Spleen (tissue), 13 donors: ENCODE measurements at places on chromosomes 5 and 9. TPM values are rescaled to one million over a fixed set of nuclear protein-coding genes. Genes with fewer than 3 reads are reported as not detected.

DNA sequence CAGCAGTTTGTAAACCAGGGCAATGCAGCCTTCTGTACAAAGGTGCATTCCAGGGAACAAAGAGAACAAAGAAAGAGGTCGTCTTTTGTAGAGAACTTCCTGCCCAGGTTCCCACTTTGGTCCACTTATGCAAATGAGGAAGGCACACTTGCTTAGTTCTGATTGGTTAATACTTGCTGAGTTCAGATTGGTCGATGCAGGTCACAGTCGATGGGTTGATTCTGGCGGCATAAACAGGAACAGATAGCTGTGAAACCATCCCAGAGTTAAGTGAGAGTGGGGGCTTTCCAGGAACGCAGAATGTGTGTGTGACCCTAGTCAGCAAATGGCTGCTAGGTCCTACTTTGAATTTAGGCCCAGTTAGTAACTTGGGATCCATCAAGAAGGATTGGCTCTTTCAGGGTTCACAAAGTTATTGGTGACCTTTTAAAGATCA, 1.8 kb upstream of the ADAMTS13 start:
- no peak for DNase-seq

The TRAF1 gene
- 26.1 TPM for total RNA-seq

- DNase-seq = no peak
Observed at GRCh38 chr5:105413406-105413990, 1850.9 kb upstream of the NUDT12 start.

GRCh38 chr9:18739641-18740318, 265.8 kb downstream of the ADAMTSL1 start:
- no peak for DNase-seq

- DNase-seq = no peak
Observed at GRCh38 chr5:167049043-167049663, 1242.3 kb upstream of the WWC1 start.

The ZNF608 gene
- 10.6 TPM for total RNA-seq

- DNase-seq = no peak
Observed at GRCh38 chr5:14184725-14185124, 41.6 kb downstream of the TRIO start.

DNA sequence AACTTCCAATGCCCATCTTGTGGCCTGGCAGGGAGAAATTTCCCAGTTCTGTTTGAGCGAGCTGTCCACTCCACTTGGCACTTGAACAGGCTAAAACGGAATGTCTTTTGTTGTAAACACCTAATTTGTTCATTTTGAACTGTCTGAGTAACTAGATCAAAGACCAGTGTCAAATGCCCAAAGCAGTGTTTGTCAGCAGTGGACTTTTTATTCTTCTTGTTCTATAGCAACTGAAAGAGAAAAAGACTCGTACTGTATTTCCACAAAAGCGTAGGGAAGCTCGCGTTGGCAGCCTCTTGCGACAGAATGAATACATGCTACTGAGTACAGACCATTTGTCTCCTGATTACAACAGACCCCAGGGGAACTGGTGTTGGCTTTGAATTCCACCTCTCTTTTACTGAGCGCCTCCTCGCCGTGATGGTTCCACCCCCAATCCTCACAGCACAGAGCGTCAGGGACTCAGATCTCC, 601.8 kb upstream of the ZNF608 start:
- no peak for DNase-seq

The IL5 gene
- not detected for total RNA-seq

DNA sequence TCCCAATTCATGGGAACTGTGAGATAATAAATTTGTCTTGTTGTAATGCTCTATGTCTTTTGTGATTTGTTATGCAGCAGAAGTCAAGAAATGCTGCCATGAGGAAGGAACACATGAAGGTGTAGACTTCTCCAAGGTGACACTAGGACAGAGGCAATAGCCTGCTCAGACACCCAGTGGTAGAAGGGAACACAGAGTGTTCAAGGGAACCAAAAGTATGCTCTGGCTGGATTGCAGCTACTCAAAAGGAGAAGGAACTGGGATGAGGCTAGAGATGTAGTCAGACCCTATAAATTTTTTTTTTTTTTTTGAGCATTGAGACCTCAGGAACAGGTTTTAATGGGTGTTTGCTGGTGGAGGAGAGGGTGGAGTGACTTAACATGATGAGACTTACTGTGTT, 232.5 kb downstream of the PARP8 start:
- no peak for DNase-seq

- DNase-seq = no peak
Observed at GRCh38 chr5:133902511-133903118, 65.8 kb downstream of the C5orf15 start.

DNA sequence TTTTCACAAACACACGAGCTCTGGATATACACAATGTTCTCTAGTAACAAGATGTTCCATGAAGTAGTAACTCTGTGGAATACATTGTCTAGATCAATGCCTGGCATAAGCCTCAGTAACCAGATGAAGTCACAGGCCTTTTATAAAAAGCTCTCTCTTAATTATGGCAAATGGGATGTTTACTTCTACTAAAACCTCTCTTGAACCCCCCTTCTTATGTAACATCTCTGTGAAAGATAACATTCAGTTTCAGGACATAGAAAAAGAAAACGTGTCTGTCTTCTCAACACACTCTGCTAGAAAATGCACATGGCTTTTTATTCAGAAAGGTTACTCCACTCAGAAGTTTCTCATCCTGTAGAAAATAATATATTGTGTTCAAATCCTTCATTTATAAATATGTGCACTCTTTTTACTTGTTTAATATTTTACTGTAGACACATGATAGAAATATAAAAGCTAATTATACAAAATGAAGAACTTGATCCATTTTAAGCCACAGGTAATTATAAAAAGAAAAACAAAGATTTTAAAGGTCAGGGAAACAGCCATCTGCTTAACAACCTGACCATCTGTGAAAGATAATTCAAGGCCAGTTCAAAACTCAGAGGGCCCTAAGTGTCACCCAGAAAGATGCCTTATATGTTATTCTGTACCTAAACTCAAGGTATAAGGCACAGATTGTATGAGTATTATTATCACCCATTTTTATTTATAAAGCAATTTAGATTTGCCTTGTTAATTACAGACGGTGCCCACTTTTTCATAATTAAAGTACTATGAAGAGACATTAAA, 812.0 kb downstream of the CDH18 start:
- no peak for DNase-seq

The SHOC1 gene
- total RNA-seq = 0.07 TPM

The KCTD16 gene
- total RNA-seq = 0.24 TPM

DNA sequence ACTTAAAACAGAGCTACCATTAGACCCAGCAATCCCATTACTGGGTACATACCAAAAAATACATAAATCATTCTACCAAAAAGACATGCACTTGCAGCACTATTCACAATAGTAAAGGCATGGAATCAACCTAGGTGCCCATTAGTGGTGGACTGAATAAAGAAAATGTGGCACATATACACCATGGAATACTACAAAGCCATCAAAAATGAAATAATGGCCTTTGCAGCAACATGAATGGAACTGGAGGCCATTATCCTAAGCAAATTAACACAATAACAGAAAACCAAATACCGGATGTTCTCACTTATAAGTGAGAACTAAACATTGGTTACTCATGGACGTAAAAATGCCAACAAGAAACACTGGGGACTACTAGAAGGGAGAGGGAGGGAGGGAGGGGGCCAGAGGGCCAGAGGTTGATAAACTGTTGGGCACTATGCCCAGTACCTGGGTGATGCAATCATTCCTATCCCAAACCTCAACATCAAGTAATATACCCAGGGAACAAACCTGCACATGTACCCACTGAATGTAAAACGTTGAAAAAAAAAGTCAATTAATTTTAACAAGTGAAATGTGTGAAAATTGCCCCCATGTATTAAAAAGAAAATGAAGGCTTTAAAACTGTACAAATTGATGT, 24.5 kb upstream of the GPR150 start:
- no peak for DNase-seq

The RABEPK gene
- total RNA-seq = 14.0 TPM

DNA sequence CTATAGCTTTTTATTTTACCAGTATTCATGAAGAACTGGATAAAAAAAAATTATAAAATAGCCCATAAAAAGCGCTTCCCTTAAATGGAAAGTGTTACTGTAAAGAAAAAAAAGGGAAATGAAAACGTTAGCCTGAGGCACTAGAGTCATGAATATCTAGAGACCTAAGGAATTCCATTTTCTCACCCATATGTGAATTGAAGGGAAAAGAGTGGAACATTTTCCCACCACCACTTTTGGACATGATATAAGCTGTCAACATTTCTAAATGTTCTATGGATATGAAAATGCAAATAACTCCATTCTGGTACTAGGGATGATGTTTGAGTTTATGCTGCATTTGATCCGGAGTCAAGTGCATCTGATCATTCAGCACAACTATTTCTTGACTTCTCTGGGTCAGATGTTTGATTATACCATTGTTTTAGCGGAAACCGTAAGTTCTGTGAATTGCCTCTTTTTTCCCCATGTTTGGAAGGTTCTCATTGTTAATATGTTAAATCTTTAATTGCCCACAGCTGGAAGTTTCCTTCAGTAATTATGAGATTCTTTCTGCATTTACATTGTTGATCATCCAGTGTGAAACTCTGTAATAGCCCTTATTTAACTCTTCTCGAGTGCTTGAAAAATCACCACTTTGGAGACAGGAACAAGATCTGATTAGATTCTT, 467.4 kb upstream of the SEMA6A start:
- no peak for DNase-seq

DNA sequence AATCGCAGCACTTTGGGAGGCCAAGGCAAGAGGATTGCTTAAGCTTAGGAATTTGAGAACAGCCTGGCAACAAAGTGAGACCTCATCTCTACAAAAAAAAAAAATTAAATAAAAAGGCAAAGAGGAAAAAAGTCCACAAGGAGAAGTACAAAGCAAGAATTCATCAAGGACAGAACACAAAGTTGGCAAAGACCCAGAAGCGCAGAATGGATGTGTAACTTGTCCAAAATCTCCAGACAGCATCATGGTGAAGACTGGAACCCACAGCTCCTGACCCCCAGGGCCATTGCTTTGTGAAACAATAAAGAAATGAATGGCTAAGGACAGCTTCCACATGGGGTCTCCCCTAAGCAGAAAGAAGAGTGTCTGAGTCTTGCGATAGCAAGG, 7.8 kb downstream of the HSD17B3 start:
- DNase-seq = no peak

DNA sequence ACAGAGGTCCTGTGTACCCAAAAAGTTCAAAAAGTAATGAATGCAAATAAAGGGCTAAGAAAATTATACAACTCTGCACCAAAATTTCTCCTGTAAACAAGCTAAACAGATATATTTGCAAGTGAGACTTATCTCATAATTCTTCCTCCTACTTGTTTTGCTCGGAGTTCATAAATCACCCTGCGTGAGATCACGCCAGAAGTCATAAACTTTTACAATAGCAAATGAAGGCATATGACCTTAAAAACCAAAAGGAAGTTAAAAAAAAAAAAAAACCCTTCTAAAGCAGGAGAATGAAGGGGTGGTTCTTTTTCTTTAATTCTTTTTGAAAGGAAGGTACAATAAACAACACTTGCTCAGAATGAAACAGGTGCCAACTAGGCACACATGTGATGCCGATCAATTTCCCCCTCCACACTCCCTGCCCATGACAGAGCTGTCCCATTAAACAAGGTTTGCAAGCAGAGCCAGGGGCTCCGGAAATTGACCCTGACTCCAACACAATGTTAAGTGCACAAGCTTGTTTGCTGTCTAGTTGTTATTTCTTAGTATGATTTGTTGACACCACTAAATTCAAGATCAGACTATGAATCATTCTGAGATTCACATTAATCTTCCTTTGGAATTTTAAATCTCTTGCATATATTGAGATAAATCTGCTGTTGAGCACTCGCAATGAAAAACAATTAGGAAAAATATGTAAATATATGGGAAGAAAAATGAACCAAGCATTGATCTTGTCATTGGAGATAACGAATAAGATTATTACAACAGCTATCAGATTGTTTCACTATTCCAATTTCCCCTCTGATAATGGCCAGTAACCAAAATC, 46.3 kb downstream of the DROSHA start:
- DNase-seq = no peak

DNA sequence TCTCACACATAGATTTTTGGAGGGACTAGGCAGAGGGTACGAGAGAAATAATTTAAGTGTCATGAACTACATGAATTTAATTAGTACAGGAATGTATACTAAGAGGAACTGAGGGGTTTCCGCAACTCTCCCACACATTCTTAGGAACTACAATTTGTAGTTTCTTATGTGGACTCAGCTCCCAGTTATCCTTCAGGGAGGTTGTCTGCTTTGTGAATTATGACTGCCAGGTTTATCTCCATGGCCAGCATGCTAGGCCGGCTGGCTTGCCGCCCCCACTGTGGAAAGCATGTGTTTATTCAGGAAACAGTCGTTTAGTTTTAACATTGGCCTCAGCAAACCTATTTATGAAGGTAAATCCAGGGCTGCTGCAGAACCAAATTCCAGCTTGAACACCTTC, 415.0 kb downstream of the KCTD16 start:
- no peak for DNase-seq

The PPP3R2 gene
- total RNA-seq = not detected

The GLDC gene
- 2.5 TPM for total RNA-seq

The IFNA8 gene
- total RNA-seq = not detected

The MARCHF3 gene
- 8.7 TPM for total RNA-seq

DNA sequence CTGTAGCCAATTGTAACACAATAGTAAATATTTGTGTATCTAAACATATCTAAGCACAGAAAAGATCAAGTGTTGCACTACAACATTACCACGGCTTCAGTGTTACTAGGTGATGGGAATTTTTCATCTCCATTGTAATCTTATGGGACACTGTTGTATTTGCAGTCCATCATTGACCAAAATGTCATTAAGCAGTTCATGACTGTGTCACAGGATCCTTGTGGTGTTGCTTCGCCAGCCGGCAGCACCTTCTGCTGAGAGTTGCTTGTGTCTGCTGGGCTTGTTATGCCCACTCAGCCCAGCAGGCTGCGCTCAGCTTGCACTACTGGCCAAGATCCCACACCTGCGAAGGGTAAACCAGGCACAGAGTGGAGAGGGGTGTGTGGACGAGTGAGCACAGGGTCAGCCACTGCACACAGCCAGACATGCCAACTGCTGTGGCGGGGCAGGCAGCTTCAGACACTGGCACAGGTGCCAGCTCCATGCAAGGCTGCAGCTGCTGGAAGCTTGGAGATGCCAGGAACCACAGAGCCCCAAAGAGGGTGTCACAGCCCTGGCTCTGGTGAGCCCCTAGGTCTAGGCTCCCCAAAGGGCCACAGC, 273.7 kb downstream of the CETN3 start:
- no peak for DNase-seq

GRCh38 chr5:6527749-6528455, 79.2 kb downstream of the UBE2QL1 start:
- DNase-seq = no peak

The PCDHB10 gene
- 2.2 TPM for total RNA-seq

GRCh38 chr5:174348311-174348981, 302.9 kb downstream of the NSG2 start:
- no peak for DNase-seq

The SLC6A19 gene
- not detected for total RNA-seq

- DNase-seq = no peak
Observed at GRCh38 chr9:117435630-117436261, 20.9 kb upstream of the ASTN2 start.
